ENCODE measurements at places on chromosomes 3 and 15.

- no peaks in the 10 kb centered on the region for H3K36me3 ChIP-seq
- no peak overlapping the region for H3K4me3 ChIP-seq
- no peak for DNase-seq
- H3K27ac ChIP-seq: no peak overlapping the region
- no peaks in the 10 kb centered on the region for H3K27me3 ChIP-seq
- H3K4me1 ChIP-seq: peaks cover 21% of the 10 kb centered on the region
Measured at GRCh38 chr3:47377186-47377585, 3.6 kb upstream of the PTPN23 start.

DNA sequence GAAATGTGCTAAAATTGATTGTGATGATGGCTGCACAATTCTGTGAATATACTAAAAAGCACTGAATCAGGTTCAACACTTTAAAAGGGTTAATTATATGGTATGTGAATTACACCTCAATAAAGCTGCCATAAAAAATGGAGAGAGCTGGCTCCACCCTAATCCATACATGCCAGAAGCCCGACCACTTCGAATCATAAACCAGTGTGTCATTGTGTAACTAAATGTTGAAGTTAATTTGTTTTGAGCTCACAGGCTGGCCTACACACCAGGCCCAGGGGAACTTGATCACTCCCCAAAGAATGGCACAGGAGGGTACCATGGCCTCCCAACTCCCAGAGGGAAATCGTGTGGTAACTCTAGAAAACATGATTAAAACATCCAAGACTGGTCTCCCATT lies 14.0 kb downstream of the PLCD1 start:
- H3K36me3 ChIP-seq: peaks cover 20% of the 10 kb centered on the region
- DNase-seq: no peak
- no peaks in the 10 kb centered on the region for H3K4me1 ChIP-seq
- no peak overlapping the region for H3K4me3 ChIP-seq

- H3K4me3 ChIP-seq: no peak overlapping the region
- H3K27me3 ChIP-seq: no peaks in the 10 kb centered on the region
- DNase-seq: no peak
- H3K36me3 ChIP-seq: no peaks in the 10 kb centered on the region
- no peaks in the 10 kb centered on the region for H3K4me1 ChIP-seq
Measured at GRCh38 chr3:104887619-104888018, 479.1 kb upstream of the ALCAM start.

DNA sequence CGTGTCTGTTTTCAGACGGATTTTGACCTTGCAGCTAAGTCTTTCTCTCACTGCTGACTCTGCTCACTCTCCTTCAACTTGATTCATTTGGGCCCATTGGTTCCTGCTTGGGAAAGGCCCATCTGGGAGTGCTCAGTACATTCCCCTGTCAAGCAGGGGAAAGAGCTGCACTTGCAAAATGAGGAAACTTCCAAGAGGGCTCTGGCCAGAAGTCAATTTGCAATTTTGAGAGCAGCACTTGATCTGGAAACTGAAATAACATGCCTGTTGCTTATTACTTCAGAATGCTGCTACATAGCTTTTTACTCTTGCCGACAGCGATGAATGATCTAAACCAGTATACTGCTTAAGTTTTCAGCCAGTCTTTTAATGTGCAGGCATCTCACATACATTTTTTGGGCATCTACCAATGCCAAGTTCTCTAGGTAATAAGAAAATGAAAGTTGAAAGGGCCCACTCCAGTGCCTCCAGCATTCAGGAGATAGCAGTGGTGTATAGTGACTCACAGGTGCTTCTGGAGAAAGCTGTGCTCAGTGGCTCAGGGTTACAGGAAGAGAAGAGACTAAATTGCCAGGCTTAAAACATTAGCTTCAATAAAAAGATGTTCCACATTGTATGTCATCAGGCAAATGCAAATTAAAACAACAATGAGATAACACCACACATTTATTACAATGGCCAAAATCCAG lies 70.1 kb upstream of the RORA start:
- no peak for DNase-seq
- H3K27me3 ChIP-seq: no peaks in the 10 kb centered on the region
- H3K4me3 ChIP-seq: no peak overlapping the region
- H3K27ac ChIP-seq: no peak overlapping the region
- no peaks in the 10 kb centered on the region for H3K4me1 ChIP-seq

DNA sequence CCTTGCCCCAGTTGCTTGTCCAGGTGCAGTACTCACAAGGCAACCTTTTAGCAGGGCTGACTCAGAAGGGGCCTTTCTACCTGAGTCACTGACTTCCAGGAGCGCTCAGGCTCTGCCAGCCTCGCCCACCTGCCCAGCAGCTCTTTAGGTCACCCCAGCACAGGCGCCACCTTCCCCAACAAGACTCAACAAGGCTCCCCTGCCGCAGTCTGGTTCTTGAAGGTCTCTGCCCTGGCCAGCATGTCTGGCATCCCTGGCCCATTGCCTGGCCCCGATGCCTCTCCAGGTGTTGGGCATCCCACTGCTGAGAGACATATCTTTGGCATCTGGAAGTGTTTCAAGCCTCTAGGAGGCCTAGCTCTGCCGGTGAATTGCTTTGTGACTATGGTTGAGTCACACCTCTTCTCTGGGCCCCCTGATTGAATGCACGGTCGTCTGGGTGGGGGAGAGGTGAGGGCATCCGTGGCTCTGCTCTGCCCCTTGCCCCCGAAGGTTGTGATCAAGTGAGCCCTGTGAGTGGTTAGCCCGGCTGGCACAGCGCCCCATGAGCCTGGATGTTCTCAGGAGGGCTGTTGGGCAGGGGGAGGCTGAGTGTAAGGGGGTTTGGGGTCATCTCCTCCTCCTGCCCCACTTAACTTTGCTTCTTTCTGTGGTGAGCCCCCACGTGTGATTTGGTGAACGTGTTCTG lies 21.6 kb downstream of the SNX33 start:
- DNase-seq: no peak
- no peaks in the 10 kb centered on the region for H3K36me3 ChIP-seq
- H3K27ac ChIP-seq: no peak overlapping the region
- no peak overlapping the region for H3K4me3 ChIP-seq
- no peaks in the 10 kb centered on the region for H3K4me1 ChIP-seq

- no peaks in the 10 kb centered on the region for H3K27me3 ChIP-seq
- no peak overlapping the region for H3K27ac ChIP-seq
- H3K4me3 ChIP-seq: no peak overlapping the region
- DNase-seq: no peak
Measured at GRCh38 chr3:171646357-171647133, 163.7 kb downstream of the PLD1 start.

- H3K27me3 ChIP-seq: no peaks in the 10 kb centered on the region
- peak overlapping the region; percentile 32 for H3K4me3 ChIP-seq
- H3K27ac ChIP-seq: peak overlapping the region; percentile 65
- peaks cover 63% of the 10 kb centered on the region for H3K4me1 ChIP-seq
- no peak for DNase-seq
Measured at GRCh38 chr15:74799255-74799855, 13.3 kb upstream of the LMAN1L start.

- H3K27me3 ChIP-seq: no peaks in the 10 kb centered on the region
- no peak for DNase-seq
- no peak overlapping the region for H3K27ac ChIP-seq
Measured at GRCh38 chr3:99710094-99710493, 71.7 kb downstream of the COL8A1 start.

DNA sequence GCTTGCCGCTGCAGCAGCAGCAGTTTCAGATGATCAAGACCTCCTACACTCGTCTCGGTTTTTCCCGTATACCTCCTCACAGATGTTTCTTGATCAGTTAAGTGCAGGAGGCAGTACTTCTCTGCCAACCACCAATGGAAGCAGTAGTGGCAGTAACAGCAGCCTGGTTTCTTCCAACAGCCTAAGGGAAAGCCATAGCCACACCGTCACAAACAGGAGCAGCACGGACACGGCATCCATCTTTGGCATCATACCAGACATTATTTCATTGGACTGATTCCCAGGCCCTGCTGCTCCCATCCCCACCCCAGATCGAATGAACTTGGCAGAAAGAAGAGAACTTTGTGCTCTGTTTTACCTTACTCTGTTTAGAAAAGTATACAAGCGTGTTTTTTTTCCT lies 17.6 kb downstream of the CALML4 start:
- H3K27me3 ChIP-seq: no peaks in the 10 kb centered on the region
- peaks cover 46% of the 10 kb centered on the region for H3K36me3 ChIP-seq
- DNase-seq: no peak
- no peaks in the 10 kb centered on the region for H3K4me1 ChIP-seq
- H3K27ac ChIP-seq: no peak overlapping the region

GRCh38 chr15:97236140-97236539 lies 724.4 kb upstream of the ARRDC4 start:
- H3K4me3 ChIP-seq: no peak overlapping the region
- no peaks in the 10 kb centered on the region for H3K27me3 ChIP-seq
- H3K27ac ChIP-seq: no peak overlapping the region
- H3K36me3 ChIP-seq: no peaks in the 10 kb centered on the region

DNA sequence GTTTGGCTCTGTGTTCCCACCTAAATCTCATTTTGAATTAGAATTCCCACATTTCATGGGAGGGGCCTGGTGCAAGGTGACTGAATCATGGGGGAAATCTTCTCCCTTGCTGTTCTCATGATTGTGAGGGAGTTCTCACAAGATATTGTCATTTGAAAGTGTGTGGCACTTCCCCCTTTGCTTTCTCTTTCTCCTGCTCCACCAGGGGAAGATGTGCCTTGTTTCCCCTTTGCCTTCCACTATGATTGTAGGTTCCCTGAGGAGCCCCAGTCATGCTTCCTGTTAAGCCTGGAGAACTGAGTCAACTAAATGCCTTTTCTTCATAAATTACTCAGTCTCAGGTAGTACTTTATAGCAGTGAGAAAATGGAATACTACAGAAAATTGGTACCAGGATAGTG lies 157.2 kb upstream of the TPRG1 start:
- H3K36me3 ChIP-seq: no peaks in the 10 kb centered on the region
- DNase-seq: no peak
- no peaks in the 10 kb centered on the region for H3K4me1 ChIP-seq
- H3K27me3 ChIP-seq: no peaks in the 10 kb centered on the region
- no peak overlapping the region for H3K27ac ChIP-seq

DNA sequence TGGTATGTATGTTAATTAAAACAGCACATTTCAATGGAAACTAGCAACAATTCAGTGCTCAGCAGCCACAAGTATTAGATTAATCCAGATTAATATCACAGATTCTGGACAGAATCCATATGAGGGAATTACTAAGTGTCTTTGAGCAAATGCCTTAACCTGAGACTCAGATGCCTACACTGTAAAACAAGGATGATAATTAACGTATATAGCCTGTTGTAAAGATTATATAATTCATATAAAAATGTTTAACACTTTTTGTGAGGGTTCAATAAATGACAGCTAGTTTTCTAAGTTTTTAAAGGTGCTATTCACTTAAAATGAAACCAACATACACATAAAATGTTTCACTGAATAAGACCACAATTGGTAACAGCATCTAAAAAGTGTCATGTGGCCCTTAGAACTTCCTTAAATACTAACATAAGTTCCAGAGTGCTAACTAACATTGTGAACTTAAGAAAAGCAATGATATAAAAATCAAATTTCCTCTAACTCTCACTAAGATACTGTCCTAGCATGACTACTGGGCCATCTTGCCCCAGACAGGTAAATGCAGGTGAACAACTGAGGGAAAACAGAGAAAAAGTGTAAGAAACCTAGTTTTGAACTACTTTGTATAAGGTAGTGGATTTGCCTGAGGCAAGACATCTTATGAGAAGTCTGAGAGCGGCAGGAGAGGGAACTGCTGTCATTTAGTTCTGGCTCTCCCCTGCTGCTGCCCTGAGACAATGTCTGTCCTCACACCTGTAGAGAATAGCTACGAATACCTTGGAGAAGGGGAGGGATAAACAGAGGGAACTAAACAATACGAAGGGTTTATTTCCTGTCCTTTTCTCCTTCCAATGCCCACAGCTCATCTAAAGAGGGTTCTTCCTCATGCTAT lies 151.3 kb downstream of the ADAM10 start:
- no peak for DNase-seq
- H3K36me3 ChIP-seq: peaks cover 10% of the 10 kb centered on the region

- H3K4me3 ChIP-seq: no peak overlapping the region
- H3K27ac ChIP-seq: no peak overlapping the region
- DNase-seq: no peak
- H3K36me3 ChIP-seq: no peaks in the 10 kb centered on the region
- H3K4me1 ChIP-seq: no peaks in the 10 kb centered on the region
- H3K27me3 ChIP-seq: no peaks in the 10 kb centered on the region
Measured at GRCh38 chr3:113507501-113508067, 7.4 kb downstream of the SPICE1 start.

GRCh38 chr3:33424606-33425452 lies 15.4 kb downstream of the UBP1 start:
- peaks cover 5% of the 10 kb centered on the region for H3K4me1 ChIP-seq
- H3K27me3 ChIP-seq: no peaks in the 10 kb centered on the region
- no peak overlapping the region for H3K27ac ChIP-seq
- H3K4me3 ChIP-seq: no peak overlapping the region

- H3K36me3 ChIP-seq: no peaks in the 10 kb centered on the region
- H3K27me3 ChIP-seq: no peaks in the 10 kb centered on the region
- no peaks in the 10 kb centered on the region for H3K4me1 ChIP-seq
- DNase-seq: no peak
- no peak overlapping the region for H3K27ac ChIP-seq
Measured at GRCh38 chr3:29977360-29977759, 629.0 kb upstream of the TGFBR2 start.

DNA sequence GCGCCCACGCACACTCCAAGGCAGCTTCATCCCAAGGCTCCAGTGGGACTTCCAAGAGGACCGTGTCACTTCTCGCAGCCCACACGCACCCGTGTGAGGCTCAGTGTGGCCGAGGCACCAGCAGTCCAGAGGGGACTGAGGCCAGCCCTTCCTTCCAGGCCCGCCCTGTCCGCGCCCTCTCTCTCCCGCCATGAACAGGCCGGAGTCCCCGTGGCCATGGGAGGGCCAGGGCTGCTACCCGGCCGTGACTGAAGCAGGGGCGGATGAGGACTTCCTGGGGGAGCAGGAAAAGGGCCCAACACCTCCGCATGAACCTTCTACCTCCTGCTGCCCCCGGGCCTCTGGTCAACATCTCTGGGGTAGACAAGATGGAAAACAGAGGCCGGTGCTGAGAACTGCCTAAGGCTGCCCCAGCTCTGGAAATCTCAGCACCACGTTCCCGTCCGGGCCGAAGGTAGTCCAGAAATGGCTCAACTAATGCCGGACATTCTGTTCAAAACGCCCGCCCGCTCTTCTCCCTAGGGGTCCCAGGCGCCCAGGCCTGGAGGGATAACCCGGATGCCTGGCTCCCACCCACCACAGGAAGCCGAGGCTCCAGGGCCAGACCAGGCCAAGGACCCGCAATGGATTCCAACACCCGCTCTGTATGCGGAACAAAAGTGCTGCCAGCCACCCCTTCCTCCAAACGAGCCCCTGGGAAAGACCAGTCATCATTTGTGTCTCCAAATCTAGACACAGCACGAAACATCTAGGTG lies 32.7 kb downstream of the TNK2 start:
- no peak overlapping the region for H3K27ac ChIP-seq
- H3K36me3 ChIP-seq: peaks cover 37% of the 10 kb centered on the region
- H3K27me3 ChIP-seq: no peaks in the 10 kb centered on the region

Measured in CD8-positive, alpha-beta memory T cell (primary cell).